Peyer's patch (tissue), 4 donors: ENCODE measurements at places on chromosomes 16 and 17.
A peak's percentile ranks its signal among the peaks of the same experiment; 100 is the strongest.

DNA sequence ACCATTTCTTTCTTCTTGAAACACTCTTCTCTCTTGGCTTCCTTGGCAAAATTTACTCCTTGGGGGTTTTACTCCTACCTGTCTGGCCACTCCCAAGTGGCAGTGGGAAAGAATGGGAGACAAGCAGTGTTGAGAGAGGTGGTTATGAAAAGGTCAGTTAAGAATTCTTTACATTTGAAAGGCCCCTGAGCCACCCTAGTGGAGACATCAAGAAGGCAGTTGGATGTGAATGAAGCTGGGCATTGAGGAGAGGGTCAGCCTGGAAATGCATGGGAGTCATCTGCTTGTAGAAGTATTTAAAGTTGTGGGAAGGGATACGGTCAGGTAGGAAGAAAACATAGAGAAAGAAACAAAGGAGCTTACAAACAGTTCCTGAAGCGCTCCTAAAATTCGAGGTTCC is 42.3 kb upstream of the CCNF start:
- no peak for DNase-seq

- no peak for DNase-seq
Observed at GRCh38 chr16:57152096-57153093, 33.4 kb downstream of the PSME3IP1 start.

- no peak for DNase-seq
Observed at GRCh38 chr16:52568495-52568894, 21.6 kb upstream of the TOX3 start.

- no peak for DNase-seq
Observed at GRCh38 chr16:65782611-65783600, 583.6 kb upstream of the CDH5 start.

- no peak for DNase-seq
Observed at GRCh38 chr17:29054835-29055234, 11.9 kb downstream of the PIPOX start.

DNA sequence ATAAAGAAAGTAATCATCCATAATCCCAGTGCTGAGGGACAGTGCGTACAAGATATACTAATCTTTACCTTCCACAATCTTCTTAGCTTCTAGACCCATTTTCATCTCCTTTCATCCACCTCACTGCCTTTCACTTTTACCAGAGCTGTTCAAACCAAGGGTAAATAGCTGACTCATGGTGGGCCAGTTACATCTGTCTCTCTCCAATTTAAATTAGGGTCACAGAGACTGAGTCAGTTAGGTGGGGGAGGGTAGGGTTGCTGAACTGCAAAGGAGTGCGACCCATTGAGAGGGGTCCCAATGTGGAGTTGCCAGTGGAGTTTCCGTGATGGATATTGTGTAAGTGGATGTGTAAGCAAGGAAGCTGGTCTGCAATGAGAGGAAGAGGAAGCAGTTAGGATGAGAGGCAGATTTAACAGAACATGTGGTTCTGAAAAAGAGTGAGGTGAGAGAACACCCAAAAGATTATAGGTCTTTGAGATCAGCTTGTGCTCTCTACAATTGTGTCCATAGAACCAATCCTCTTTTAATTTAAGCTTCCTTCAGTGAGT is 83.5 kb downstream of the GP2 start:
- DNase-seq, result no peak

DNA sequence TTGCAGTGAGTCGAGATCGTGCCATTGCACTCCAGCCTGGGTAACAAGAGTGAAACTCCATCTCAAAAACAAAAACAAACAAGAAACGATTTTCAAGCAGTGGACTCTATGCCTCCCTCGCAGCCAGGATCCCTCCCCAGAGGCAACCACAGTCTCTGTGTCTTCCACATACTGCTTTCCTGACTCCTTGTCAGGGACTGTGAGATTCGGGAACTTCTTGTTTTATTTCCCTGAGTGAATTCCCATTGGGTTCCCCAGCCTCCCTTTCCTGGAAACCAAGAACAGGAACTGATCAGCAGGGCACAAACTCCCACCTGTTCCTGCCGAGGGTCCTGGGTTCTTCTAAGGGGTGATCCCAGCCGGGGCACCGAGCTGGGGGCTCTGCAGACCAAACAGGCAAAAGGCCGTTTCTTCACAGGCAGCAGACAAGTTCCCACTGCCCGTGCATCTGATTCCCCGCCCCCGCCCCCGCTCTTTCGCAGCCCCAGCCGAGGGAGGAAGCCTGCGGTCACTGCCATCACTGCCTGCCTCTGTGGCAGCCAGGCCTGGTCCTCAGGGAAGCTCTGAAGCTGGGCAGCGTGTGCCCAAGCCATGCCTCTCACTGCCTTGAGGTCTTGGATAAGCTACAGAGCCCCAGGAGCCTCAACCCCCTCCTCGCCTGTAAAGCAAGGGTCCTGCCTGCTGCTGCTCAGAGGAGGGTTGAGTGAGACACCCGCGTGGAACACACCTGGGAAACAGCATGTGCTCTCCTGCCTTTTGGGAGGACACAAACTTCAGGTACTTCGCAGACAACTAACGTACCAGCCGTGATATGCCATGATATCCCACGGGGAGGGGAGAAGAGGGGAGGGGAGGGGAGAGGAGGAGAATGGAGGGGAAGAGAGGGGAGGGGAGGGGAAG is 5.5 kb upstream of the PIEZO1 start:
- DNase-seq, result peak; percentile 86

DNA sequence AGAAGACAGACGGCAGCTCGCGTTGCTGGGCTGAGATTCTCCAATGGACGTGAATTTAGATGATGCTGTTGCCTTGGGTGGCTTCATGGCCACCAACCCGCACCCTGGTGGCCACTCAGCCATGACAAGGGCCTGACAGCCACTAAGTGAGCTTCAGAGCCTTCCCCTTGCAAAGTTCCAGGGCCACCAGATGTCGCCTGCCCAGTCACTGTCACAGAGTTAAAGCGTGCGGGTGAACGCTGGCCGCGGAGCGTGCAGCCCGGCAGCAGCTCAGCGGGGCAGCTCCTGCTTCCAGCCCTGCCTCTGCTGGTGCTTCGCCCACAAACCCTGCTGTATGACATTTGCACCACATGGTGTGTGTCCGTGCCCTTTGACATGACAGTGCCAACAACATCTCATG is 13.3 kb upstream of the KREMEN2 start:
- no peak for DNase-seq

DNA sequence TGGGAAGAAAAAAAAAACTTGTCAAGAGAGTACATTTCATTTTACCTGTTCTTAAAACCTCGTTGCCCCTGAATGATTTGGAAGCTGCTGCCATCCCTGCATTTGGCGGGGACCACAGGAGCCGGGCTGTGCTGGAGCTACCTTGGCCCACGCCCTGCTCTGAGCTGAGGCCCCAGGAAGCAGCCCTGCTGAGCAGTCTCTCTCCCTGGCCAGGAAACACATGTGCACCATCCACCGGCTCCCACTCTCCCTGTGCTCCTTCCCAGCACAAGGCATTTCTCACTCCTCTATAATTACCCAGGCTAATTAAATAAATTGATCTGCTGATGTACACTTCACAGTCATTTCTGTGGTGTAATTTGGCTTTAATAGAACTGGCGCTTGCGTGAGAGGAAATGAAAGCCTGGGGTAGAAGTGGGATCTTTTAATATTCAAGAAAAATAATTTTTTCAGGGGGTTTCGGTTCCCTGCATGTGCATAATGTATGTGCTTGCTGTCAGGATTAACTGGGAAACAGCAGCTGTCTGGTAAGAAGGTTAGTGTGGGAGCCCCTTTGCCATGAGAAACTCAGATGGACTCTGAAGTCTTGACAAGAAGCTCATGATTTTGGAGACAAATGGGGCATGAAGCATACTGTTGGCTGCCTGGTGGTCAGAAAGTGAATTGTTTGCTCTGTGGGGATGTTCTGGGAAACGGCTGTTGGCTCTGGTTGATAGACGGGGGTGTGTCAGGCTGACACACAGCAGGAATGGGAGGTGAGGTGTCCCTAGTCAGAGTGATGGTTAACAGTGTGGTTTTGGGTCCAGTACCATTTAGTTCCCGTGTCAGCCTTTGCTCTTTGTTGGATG is 252.3 kb upstream of the EEF2KMT start:
- DNase-seq, result no peak

DNA sequence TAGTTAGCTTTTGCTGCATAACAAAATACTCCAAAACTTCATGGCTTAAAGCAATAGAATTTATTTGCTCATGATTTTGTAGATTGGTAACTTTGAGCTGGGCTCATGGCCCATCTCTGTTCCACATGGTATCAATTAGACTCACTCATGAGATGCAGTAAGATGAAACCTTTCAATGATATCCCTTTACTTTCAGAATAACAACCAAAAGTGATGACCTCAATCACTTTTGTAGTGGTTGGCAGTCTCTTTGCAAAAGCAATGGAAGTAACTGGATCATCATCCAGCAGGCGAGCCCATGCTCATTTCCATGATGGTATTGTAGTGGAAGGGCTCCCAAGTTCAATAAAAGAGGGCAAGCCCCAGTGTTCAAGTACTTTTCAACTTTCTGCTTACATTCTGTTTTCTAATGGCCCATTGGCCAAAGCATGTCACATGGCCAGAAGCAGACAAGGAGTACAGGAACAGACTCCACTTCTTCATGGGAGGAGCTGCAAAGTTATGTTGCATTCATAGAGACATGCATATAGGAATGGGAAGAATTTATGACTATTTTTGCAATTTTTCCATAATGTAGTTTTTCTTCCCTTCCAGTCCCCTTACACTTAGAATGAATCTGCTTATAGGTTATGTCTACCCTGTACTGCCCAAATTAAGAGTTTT is 41.7 kb downstream of the EFCAB5 start:
- DNase-seq, result no peak

- no peak for DNase-seq
Observed at GRCh38 chr17:72705905-72706395, 386.5 kb downstream of the SLC39A11 start.

DNA sequence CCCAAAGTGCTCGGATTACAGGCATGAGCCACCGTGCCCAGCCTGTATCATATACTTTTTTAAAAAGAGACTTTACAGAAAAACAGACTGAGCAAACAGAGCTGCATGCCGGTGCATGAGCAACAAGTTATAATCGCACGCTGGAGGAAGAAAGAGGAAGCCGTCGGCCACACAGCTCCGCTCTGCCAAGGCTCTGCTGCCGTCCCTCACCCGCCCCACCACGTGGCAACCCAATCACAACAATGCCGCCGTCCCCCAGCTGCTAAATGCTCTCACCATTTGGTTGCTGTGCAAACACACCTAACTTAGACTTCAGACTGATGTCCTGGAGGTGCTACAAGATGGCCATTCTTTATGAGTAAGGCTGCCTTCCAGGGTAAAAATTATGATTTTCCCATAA is 83.5 kb downstream of the ADCY9 start:
- DNase-seq, result peak; percentile 74

GRCh38 chr16:86176462-86176861 is 277.5 kb downstream of the IRF8 start:
- no peak for DNase-seq

- DNase-seq, result peak; percentile 85
Observed at GRCh38 chr17:78168903-78169793, 767 bp downstream of the SYNGR2 start.

- DNase-seq, result peak; percentile 66
Observed at GRCh38 chr16:66247516-66248481, 118.7 kb upstream of the CDH5 start.

- peak; percentile 69 for DNase-seq
Observed at GRCh38 chr17:50884439-50885311, 18.5 kb upstream of the TOB1 start.

DNA sequence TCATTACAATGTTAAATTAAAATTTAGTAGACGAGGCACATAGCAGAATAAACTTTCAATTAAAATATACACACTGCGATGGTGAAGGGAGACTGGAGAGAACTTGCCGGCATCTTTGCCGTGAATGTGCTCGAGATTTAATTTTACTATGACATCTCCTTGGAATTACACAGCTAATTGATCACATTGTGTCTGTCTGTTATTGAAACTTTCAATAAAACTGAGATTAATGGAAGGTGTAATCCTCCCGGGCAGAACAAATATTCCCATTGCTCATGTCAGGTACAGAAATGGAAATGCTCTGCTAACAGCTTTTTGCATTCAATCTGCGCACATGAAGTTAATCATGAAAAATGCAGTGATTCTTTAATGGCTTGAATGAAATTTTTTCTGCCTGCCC is 210.1 kb upstream of the NLRP1 start:
- DNase-seq, result no peak

- peak; percentile 75 for DNase-seq
Observed at GRCh38 chr16:46688101-46688653, 801 bp downstream of the VPS35 start.

GRCh38 chr16:48903039-48903438 is 293.1 kb upstream of the N4BP1 start:
- DNase-seq, result no peak

- peak; percentile 63 for DNase-seq
Observed at GRCh38 chr17:82315703-82316358, 1.6 kb downstream of the CD7 start.

GRCh38 chr17:34504814-34505484 is 74.4 kb upstream of the TMEM132E start:
- no peak for DNase-seq

- no peak for DNase-seq
Observed at GRCh38 chr17:19686400-19687090, 29.8 kb downstream of the SLC47A2 start.

DNA sequence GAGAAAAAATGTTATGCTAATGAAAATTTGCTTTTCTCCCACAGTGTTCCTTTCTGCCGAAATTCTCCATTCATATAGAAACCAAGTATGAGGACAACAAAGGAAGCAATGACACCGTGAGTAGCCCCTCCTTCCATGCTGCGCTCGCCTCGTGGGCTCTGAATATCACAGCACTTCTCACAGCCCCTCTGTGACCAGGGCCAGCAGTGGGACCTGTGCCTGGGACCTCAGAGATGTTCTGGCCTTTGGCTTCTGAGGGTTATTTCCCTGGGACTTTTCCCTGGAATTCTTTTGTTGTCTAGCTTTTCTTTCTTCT is 139.6 kb upstream of the NOL11 start:
- no peak for DNase-seq

DNA sequence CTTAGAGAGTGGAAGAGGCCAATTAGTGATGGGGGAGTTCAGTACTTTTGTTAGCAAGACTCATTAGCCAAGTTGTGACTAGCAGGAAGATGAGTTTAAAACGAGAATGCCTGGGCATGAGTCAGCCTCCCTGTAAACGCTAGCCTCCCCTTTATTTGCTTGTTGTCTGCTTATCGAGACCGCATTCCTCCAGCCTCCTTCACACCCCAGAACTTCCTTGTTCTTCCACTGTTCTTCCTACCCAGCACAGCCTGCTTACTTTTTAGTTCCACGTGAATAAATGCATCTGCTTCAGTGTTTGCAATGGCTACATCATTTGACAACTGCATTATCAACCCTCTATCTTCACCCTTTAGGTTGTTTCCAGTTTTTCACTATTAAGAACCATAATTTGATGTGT is 20.2 kb upstream of the OR3A1 start:
- DNase-seq, result no peak

- no peak for DNase-seq
Observed at GRCh38 chr17:50837980-50838954, 2.9 kb downstream of the WFIKKN2 start.

DNA sequence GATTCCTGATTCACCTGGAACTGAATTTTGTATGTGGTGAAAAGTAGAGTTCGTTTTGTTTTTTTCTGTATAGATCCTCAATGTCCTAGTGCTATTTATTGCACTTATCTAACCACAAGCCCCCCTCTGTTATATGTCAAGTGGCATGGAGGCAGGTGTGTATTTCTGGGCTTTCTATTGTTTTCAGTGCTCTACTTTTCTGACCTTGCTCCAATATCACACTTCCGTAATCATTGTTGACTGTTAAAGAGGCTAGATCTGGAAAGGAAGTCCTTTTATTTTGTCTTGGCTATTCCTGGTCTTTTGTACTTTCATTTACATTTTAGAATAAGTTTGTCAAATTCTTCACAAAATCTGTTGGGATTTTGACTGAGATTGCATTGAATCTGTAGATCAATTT is 26.8 kb upstream of the FBXO47 start:
- DNase-seq, result no peak

GRCh38 chr16:380762-381011 is 1.1 kb downstream of the PGAP6 start:
- DNase-seq, result no peak
